PC-3 (cell line): ENCODE measurements at places on chromosomes 13 and 19. TPM values are rescaled to one million over a fixed set of nuclear protein-coding genes. Genes with fewer than 3 reads are reported as not detected.

Gene DAND5
- total RNA-seq = 0.55 and 1.1 TPM in 2 replicates

Gene NLRP4
- not detected in 2 replicates for total RNA-seq

Gene NFIC
- total RNA-seq = 31.7 and 49.6 TPM in 2 replicates

Gene IGLON5
- total RNA-seq = not detected in 2 replicates

Gene MIPEP
- total RNA-seq = 30.5 and 31.0 TPM in 2 replicates

Gene FPR3
- total RNA-seq = 0.17 and 0.26 TPM in 2 replicates

Gene FEM1A
- 28.1 and 30.6 TPM in 2 replicates for total RNA-seq

Gene S1PR4
- 0.26 and 1.3 TPM in 2 replicates for total RNA-seq

Gene TPTE2
- not detected in 2 replicates for total RNA-seq

Gene SMIM44
- total RNA-seq = not detected in 2 replicates

Gene EFNB2
- 16.4 and 17.5 TPM in 2 replicates for total RNA-seq

Gene SLAIN1
- 5.0 and 12.7 TPM in 2 replicates for total RNA-seq

DNA sequence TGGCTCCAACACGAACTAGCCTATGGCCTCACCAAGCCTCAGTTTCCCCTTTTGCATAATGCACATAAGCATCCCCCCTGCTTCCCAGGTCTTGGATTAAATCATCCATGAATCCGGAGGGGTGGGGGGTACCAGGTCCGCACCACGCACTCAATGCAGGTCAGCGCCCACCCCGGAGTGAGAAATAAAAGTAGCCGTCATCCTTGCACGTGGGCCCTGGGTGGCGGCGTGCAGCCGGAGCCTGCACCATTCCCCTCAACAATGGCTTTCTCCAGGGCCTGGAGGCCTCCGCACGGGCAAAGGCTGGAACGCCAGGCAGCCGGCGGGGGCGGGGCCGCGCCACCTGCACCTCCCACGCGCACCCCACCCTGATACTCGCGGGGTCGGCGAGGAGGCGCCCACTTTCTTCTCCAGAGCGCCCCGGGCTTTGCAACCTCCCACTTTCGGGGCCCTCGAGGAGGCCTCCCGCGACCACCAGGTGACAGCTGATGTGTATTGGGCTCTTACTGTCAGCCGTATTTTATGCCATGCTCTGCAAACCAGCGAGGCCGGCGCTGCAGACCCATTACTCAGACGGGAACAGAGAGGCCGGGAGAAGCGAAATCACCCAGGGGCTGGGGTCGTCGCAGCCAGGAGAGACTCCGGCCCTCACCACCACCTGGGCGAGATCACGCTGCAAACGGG is 767 bp upstream of the GADD45B start:
- peak; percentile 58 for DNase-seq

- DNase-seq = no peak
Measured at GRCh38 chr13:39254601-39255000, 216.3 kb downstream of the NHLRC3 start.

- peak; percentile 60 for DNase-seq
Measured at GRCh38 chr13:51781246-51782022, 22.5 kb downstream of the DHRS12 start.

DNA sequence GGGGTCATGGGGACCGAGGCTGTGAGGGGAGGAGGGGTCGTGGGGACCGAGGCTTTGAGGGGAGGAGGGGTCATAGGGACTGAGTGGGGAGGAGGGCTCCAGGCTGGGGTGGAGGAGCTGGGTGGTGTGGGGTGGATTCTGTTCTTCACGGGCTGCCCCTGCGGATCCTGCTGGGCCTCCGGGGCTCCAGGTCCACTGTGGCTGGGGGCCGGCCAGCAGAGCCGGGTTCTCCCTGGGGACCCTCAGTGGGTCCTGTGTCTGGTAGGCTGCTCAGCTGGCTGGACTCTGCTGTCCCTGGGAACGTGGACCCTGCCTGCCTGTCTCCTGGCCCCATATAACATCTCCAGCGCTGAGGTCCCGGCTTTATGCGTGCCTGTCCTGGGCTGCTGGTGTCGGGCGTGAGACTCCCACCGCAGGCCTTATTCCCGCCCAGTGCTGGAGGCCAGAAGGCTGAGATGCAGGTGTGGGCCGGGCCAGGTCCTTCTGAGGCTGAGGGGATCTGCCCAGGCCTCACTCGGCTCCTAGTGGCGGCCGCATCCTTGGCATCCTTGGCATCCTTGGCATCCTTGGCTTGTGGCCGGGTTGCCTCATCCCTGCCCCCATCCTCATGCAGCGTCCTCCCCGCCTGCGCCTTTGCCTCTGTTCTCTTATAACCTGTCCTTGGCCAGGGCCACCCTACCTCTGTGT is 19.8 kb upstream of the GNA15 start:
- no peak for DNase-seq

- DNase-seq = peak; percentile 39
Measured at GRCh38 chr19:10655457-10656312, 1.5 kb downstream of the ILF3 start.

DNA sequence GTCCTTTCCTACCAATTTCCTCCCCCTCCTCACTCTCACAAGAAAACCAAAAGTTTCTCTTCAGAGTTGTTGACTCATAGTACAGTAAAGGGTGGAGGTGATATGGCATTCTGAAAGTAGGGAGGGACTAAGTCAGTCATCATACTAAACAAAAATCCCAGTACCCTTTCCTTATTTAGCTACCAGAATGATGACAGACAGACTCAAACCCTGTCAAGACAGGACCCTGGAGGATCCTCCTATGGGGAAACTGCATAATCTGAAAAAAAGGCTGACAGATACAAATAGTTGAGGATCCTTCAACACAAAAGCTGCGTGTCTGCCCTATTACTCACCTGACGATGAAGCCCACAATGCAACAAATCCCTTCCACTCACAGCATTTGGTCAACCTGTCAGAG is 55.5 kb downstream of the CYSLTR2 start:
- DNase-seq = no peak

DNA sequence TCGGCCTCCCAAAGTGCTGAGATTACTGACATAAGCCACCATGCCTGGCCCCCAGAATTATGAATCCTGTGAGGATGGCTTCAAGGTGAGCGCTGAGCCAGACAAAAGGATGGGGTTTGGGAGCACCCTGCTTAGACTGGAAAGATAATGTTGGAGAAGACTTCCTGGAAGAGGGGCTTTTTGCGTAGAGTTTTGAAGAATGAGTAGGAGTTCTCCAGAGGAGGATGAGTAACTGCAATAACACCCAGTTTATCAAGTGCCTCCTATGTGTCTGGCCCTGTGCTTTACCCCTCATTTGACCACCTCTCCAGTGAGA is 641 bp upstream of the GDF15 start:
- DNase-seq = no peak

- no peak for DNase-seq
Measured at GRCh38 chr13:21730186-21730880, 59.5 kb downstream of the FGF9 start.

GRCh38 chr19:30718707-30719106 is 346.5 kb downstream of the ZNF536 start:
- DNase-seq = no peak

- DNase-seq = no peak
Measured at GRCh38 chr19:12745166-12745897, 6.3 kb upstream of the BEST2 start.

GRCh38 chr19:1263188-1263587 is 5.9 kb upstream of the CIRBP start:
- no peak for DNase-seq

DNA sequence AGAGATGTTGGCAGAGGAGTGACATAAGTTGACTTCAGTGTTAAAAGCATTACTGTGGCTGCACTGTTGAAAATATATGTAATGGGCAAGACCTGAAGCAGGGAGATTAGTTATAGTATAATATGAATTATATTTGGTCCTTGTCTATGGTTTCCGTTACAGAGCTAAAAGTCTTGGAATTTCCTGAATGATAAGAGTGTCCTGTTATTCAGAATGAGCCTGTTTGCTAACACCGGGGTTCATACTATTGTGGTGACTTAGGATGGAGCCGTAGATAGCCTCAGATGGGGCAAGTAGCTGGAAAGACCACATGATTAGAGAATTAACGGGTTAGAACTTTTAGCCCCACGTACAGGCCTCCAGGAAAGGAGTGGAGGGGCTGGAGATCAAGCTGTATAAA is 5.7 kb downstream of the USPL1 start:
- no peak for DNase-seq

GRCh38 chr19:16862826-16863415 is 25.9 kb upstream of the F2RL3 start:
- DNase-seq = no peak

GRCh38 chr13:114076329-114077090 is 55.9 kb downstream of the RASA3 start:
- no peak for DNase-seq
